ENCODE measurements at places on chromosomes 5 and 9.

- DNase-seq = peak; percentile 87
Observed at GRCh38 chr9:38018958-38019602, 49.9 kb downstream of the SHB start.

- DNase-seq = peak; percentile 64
Observed at GRCh38 chr5:123937230-123937629, 425.3 kb downstream of the CSNK1G3 start.

DNA sequence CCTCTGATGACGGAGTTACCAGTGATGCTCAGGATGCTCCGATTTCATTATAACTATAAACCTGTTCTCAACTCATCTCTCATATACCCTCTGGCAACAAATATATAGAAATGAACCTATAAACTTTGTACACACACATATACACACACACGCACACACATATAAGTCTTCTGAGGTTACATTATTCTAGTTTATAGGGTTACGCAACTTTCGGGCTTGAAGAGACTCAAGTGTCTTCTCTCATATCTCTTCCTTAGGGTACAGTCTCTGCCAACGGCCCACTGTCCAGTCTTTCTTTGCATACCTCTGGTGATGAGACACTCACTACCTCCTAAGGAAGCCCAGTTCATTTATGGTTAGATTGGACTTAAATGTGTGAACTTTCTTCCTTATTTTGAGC, 69.4 kb upstream of the TBC1D2 start:
- DNase-seq = no peak

DNA sequence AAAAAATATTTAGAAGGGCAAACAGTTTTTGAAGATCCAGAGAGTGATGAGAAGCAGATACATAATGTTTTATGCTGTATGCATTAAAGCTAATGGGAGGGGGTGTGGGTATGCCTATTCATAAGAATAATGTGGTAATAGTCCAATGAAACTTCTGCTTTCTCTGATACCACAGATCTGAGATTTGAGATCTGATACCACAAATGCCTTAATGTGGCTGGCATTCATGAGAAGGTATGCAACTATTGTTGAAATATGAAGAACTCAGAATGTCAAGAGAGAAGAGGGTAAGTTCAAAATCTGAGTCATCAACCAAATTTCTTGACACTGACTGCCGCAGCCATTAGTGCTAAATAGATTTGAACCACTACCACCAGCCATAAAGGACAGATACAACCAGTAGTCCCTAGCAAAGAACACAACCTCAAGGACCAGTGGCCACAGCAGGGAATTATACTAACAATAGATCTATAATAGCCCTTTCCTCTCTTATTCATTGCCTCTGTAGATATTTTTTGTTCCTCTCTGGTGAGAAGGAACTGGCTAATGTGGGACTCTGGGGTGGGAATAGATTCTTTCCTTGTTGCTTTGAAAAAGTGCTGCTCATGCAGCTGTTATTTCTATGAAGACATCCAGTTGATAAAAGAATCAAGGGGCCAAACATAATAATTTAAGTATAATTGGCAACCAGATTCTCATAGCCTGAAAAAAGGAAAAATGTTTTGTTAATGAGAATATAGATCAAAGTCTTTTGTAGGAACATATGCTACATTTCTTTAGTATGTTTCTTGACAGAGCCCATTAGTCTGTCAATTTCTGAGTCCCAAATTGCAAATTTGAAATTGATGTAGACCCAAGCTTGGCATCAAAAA, 256.5 kb upstream of the ZNF608 start:
- DNase-seq = no peak

- DNase-seq = no peak
Observed at GRCh38 chr9:84339503-84339902, 1.1 kb downstream of the SLC28A3 start.

DNA sequence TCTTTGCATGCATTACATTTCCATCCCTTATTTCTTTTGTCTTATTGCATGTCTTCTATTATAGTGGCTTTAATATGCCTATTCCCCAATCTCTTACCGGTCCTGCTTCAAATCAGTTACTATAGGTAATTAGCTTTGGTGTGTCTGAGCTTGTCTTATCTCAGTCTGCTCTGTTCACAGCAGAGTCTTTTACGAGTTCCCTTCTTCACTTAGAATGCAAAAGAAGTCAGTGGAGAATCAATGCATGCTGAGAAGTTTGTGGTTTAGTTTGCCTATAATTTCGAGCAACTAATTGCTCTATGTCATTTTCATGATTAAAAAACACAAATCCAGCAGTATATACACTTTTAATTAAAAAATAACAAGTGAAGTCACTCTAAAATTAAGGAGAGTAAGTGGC, 545.0 kb downstream of the SLCO4C1 start:
- no peak for DNase-seq

GRCh38 chr5:103927739-103928138, 365.1 kb upstream of the NUDT12 start:
- no peak for DNase-seq

DNA sequence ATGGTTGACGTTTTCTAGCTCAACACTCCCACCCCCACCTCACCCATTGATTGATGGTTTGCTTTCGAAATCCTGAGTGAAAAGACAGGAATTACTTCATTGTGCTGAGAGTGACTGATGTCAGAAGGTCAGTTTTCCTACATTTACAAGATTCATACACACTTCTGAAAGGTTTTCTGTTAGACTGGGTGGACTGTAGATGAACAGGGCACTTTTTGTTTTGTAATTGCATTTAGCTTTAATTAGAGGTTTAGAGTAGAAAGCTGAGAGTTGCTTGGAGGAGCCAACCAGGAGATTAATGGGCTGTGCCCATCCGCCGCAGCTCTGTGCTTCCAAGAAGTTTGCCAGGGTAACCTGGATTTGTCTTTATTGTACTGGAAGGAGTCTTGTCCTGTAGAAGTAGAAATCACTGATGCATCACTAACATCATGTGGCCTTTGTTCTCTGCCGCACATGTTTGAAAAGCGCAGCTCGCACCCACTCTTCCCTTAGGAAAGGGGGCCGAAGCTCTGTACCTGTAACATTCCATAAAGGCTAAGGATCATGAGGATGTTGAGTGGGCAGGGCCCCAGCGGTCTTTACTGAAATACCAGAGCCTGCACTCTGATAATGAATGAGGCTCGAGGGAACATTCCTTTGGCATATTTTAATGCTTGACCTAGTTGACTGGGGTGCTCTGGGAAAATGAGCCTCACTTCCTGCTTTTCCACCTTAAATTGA, 267.6 kb upstream of the DMRT1 start:
- no peak for DNase-seq

- DNase-seq = no peak
Observed at GRCh38 chr5:168372356-168372946, 81.0 kb downstream of the WWC1 start.

DNA sequence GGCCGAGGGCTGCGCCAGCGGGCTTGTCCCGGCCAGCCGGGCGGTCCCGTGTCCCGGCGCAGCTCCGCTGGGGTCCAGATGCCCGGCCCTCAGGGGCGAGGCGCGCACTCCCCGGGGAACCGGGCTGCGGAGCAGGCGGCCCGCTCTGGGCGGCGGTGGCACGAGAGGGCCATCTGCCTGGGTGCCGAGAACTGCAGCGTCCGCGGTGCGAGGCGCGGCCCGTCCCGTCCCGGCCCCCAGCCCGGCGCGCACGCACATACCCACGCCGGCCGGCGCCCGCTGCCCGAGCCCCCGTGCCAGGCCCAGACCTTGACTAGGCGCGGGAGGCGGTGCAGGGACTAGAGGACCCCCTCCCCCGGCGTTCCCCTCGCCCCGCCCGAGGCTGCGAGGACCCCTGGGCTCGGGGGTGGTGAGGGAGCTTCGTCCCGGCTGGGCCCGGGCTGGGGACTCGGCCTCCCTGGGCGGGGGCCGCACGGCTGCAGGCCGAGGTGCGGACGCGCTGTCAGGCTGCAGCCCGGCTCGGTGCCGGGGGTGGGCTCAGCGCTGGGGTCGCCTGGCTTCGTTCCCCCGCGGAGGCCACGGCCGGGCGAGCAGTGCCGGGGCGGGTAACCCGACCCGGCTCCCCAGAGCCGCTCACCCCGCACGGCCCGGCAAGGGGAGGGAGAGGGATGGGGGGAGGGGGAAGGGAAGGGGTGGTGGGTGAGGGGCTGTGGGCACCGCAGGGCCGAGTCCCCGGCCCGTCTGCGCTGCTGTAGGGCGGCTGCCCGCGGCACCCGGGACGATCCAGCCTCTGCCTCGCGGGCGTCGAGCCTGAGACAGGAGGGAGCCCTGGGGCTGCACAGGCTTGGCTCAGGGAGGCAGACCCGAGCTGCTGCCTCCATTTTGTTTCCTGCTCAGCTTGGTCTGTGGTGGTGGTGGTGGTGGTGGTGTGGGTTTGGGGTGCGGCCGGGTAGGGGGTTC, 1.2 kb upstream of the NSD1 start:
- no peak for DNase-seq

DNA sequence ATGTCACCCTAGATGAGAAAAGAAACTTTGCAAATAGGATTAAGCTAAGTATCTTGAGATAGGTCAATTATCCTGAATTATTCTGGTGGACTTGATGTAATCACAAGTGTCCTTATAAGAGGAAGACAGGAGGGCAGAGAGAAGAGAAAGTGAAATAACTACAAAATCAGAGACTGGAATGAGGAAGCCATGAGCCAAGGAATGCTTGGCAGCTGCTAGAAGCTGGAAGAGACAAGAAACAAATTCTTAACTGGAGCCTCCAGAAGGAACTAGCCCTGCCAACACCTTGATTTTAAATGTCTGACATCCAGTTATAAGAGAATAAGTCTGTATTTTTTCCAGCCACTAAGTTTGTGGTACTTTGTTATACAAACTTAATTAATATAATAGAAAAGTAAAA, 480.0 kb downstream of the NR2F1-AS1 start:
- no peak for DNase-seq

DNA sequence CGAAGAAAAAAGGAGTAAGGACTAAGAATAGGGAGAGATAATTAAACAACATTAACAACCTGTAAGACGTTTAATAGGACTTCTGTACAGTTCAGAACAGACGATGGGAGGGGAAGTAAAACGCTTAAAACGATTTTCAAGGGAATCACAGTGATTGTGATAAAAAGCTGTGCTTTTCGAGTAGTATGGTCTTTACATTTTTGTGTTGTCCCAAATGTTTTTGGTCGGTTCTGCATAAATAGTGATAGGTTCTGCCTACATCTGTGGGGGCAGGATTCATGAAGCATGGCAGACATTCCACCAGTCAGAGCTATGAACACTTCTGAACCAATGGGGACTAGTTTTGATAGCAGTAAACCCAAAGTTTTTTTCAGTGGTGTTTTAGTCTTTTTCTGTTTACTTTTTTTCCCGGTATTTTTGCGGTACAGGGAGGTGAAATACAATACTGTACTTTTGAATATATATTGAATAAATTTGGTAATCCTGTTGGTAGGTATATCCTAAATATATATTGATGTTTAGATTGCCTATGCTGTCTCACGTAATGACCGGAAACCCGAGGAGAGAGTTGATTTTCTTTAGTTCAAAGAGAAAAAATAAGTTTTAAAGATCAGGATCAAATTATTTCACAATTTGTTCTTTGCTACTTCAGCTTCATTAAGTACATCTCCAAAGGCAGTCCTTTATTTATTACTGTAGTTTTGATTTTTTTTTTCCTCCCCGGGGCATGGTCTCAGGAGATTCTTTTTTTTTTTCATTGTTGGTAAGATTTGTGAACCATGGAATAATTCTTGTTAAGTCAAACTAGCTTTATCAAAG, 1.3 kb downstream of the ERBIN start:
- DNase-seq = peak; percentile 63

DNA sequence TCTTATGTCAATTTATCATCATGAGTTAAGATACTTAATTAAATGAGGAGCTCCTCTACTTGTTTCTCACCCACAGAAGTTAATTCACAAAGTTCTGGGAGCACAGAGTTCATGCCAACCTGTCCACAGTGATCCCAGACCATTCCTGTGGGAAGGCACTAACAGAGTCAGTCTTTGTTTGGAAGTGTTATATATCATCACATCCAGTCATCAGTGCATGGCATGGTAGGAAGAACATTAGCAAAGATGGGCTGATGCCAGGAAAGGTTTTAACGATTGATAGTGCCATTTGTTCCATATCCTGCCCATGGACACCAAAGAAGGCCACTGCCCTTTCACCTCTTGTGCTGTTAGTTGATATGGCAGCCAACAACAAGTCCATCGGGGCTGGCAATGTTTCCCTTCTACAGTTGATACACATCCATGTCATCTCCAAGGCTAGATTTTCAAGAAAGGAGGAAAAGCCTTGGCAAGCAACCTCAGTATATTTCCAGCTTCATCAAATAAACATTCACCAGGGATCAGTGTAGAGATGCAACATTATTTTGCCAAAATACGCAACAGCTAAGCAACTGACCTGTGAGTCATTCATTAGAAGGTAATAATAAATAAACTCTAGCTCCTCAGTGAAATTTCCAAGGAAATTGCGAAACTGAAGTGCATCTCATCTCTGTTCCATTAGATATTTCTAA, 169.6 kb downstream of the RORB start:
- DNase-seq = no peak

GRCh38 chr5:138884094-138884493, 9.0 kb upstream of the LRRTM2 start:
- no peak for DNase-seq

GRCh38 chr5:179624841-179625271, 1.4 kb upstream of the HNRNPH1 start:
- no peak for DNase-seq

GRCh38 chr5:164422400-164422799, 917.0 kb downstream of the MAT2B start:
- peak; percentile 7 for DNase-seq

Data from LHCN-M2 (cell line).